CD4-positive, alpha-beta T cell (primary cell): ENCODE measurements at places on chromosomes 6 and 20.

- no peak overlapping the region for H3K4me3 ChIP-seq
- H3K4me1 ChIP-seq, result no peaks in the 10 kb centered on the region
- DNase-seq, result no peak
- no peak overlapping the region for H3K27ac ChIP-seq
- H3K27me3 ChIP-seq, result no peaks in the 10 kb centered on the region
These were observed 466.5 kb upstream of the RNF217 start for GRCh38 chr6:124495665-124496190.

- no peaks in the 10 kb centered on the region for H3K4me1 ChIP-seq
- H3K27me3 ChIP-seq, result no peaks in the 10 kb centered on the region
- H3K4me3 ChIP-seq, result no peak overlapping the region
These were observed 243.7 kb upstream of the CHD6 start for GRCh38 chr20:41861772-41862422.

- H3K4me3 ChIP-seq, result no peak overlapping the region
- H3K27me3 ChIP-seq, result no peaks in the 10 kb centered on the region
- H3K27ac ChIP-seq, result no peak overlapping the region
- no peaks in the 10 kb centered on the region for H3K36me3 ChIP-seq
These were observed 15.8 kb upstream of the PLCB1 start for GRCh38 chr20:8116067-8116811.

GRCh38 chr6:4017834-4018170 is 61.1 kb downstream of the FAM217A start:
- peak overlapping the region; percentile 96 for H3K27ac ChIP-seq
- no peak for DNase-seq
- no peaks in the 10 kb centered on the region for H3K27me3 ChIP-seq

GRCh38 chr6:84467296-84467695 is 239.9 kb upstream of the CEP162 start:
- no peaks in the 10 kb centered on the region for H3K4me1 ChIP-seq
- no peaks in the 10 kb centered on the region for H3K36me3 ChIP-seq
- no peak overlapping the region for H3K27ac ChIP-seq
- H3K27me3 ChIP-seq, result no peaks in the 10 kb centered on the region
- DNase-seq, result no peak

- no peaks in the 10 kb centered on the region for H3K27me3 ChIP-seq
- no peak overlapping the region for H3K27ac ChIP-seq
- H3K36me3 ChIP-seq, result no peaks in the 10 kb centered on the region
These were observed 469.1 kb upstream of the RUNX2 start for GRCh38 chr6:44858998-44859397.

DNA sequence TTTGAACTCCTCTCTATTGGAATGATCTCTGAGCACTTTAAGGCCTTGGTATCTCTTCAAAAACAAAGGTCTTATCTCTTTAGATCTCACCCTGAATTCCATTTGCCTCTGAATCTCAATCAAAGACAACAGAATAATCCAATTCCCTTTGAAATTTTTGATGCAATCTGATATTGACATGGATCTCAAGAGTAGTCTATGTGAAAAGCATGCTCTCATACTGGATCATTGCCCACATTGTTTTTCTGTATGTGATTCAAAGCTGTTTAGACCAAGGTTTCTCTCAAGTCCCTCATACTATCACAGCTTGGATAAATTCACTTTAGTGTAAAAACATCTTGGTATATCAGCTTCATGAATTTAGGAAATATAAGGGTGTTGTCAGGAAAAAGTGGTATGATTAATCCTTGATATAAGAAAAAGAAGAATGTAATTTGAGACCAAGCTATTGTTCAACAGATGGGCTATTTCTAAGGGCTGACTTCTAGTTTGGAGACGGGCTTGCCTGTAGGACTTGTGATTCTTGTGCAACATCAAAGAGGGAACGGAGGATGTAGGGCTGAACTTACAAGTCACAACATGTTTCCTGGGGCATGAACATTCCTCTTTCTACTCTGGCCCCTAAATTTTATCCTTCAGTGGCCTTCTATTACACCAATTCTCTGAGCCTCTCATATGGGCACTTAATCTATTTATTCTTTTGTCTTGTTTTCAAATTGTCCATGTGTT is 77.9 kb upstream of the CITED2 start:
- H3K4me1 ChIP-seq, result no peaks in the 10 kb centered on the region
- H3K27ac ChIP-seq, result no peak overlapping the region
- DNase-seq, result no peak
- H3K27me3 ChIP-seq, result no peaks in the 10 kb centered on the region
- no peaks in the 10 kb centered on the region for H3K36me3 ChIP-seq
- no peak overlapping the region for H3K4me3 ChIP-seq

GRCh38 chr20:54502179-54502578 is 26.8 kb downstream of the DOK5 start:
- H3K27me3 ChIP-seq, result no peaks in the 10 kb centered on the region
- no peak for DNase-seq
- H3K36me3 ChIP-seq, result no peaks in the 10 kb centered on the region
- no peak overlapping the region for H3K4me3 ChIP-seq

GRCh38 chr20:37530696-37531095 is 3.0 kb upstream of the BLCAP start:
- H3K27ac ChIP-seq, result no peak overlapping the region
- no peak for DNase-seq
- H3K4me1 ChIP-seq, result peaks cover 27% of the 10 kb centered on the region
- H3K27me3 ChIP-seq, result no peaks in the 10 kb centered on the region

- H3K4me1 ChIP-seq, result no peaks in the 10 kb centered on the region
- H3K4me3 ChIP-seq, result no peak overlapping the region
- no peaks in the 10 kb centered on the region for H3K27me3 ChIP-seq
- H3K27ac ChIP-seq, result no peak overlapping the region
- DNase-seq, result no peak
These were observed 77.0 kb downstream of the MMS22L start for GRCh38 chr6:97205966-97206365.

DNA sequence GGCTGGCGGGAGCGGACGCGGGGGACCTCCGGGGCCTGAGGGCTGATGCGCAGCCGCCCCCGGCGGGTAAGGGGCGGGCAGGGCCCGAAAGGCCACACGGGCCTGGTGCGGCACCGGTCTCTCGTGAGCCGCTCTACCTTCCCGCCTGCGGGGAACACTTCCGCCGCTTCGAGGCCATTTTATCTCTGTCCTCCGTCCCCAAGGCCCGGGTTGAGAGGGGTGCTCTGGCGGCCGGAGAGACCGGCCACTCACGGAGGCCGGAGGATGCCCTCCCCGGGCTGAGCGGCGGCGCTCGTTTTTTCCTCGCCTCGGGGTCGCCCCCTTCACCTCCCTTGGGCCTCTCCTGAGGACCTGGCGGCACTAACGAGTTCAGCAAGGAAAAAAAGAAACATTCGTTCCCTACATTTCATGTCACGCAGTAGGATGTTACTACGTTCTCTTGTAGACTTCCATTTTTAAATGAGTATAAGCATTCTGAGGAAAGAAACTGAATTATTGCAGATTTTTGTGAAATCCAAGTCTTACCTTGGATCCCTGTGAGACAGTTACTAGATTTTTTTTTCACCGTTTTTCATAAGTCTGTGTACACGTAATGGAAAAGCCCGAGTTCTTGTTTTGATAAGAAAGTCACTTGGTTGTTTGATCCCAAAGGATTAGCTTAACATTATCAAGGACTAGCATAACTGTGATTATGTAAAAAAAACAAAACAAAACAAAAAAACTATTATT is 575 bp downstream of the WTAP start:
- H3K27me3 ChIP-seq, result no peaks in the 10 kb centered on the region
- H3K4me1 ChIP-seq, result peaks cover 31% of the 10 kb centered on the region
- H3K36me3 ChIP-seq, result peaks cover 22% of the 10 kb centered on the region
- peak overlapping the region; percentile 82 for H3K4me3 ChIP-seq

- no peak overlapping the region for H3K4me3 ChIP-seq
- no peaks in the 10 kb centered on the region for H3K36me3 ChIP-seq
- no peak for DNase-seq
- H3K4me1 ChIP-seq, result no peaks in the 10 kb centered on the region
- H3K27ac ChIP-seq, result no peak overlapping the region
These were observed 13.3 kb upstream of the TDRD6 start for GRCh38 chr6:46674410-46674809.

DNA sequence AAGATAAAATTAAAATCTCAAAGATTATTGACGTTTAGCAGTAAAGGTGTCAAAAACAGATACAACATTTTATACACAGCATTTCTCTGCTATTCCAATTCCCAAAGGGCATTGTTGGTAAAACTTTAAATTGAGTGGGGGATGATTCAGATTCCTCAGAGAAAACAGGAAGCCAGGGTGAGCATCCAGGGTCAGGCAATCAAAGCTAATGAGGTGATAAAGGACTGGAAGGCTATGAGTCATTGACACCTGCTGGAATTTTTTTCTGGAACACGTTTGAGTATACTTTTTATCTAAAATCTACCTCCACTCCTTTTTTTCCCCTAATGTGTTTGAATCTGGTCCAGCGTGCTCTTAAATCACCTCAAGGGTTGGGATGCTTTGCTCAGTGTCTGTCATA is 52.2 kb downstream of the FKBP1C start:
- no peak overlapping the region for H3K4me3 ChIP-seq
- H3K36me3 ChIP-seq, result no peaks in the 10 kb centered on the region
- no peak for DNase-seq
- H3K27me3 ChIP-seq, result no peaks in the 10 kb centered on the region
- H3K27ac ChIP-seq, result no peak overlapping the region
- no peaks in the 10 kb centered on the region for H3K4me1 ChIP-seq

- DNase-seq, result no peak
- H3K36me3 ChIP-seq, result no peaks in the 10 kb centered on the region
- no peak overlapping the region for H3K4me3 ChIP-seq
- H3K27me3 ChIP-seq, result no peaks in the 10 kb centered on the region
These were observed 910.4 kb upstream of the CITED2 start for GRCh38 chr6:140284871-140285270.

DNA sequence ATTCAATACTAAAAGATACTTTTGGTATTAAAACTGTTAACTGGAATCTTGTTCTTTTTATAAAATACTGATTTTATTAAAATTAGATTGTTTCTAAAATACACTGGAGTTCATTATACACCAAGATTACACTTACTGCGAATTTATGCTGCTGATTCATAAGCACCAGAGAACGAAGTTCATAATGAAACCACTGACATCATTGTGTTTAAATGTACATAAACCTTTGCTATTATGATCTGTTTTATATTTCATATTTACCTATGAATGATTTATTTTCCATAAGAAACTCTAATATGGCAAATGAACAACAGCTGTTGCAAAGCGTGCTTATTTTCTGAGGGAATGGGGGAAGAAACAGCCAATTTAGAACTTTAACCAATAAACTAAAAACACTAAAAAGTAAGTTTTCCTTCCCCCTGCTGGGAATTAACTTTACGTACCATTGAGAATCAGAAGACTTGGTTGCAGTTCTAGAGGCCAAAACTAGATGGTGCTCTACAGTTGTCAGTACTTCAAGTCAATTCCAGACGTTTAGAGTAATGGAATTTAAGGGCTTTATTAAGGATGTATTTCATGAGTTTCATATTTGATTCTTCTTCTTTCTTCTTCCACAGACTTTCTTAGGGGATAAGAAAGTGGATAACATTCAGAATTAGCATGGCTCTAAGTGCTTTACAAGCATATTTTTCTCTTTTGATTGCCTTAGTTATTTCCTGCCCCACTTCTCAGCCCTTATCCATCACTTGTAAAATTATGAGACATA is 30.8 kb upstream of the COL19A1 start:
- no peak for DNase-seq
- peaks cover 11% of the 10 kb centered on the region for H3K27me3 ChIP-seq
- H3K4me1 ChIP-seq, result no peaks in the 10 kb centered on the region
- no peak overlapping the region for H3K27ac ChIP-seq
- H3K36me3 ChIP-seq, result no peaks in the 10 kb centered on the region

DNA sequence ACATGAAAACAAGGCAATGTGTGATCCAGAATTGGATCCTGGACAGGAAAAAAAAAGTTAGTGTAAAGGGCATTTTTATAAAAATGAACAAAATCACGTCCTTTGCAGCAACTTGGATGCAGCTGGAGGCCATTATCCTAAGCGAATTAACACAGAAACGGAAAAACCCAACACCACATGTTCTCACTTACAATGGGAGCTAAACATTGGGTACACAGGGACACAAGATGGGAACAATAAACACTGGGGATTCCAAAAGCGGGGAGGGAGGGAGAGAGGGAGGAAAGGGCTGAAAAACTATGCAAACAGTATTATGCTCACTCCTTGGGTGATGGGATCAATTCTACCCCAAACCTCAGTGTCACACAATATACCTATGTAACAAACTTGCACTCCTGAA is 91.4 kb upstream of the BTBD3 start:
- no peaks in the 10 kb centered on the region for H3K36me3 ChIP-seq
- DNase-seq, result no peak
- H3K4me1 ChIP-seq, result no peaks in the 10 kb centered on the region
- H3K27ac ChIP-seq, result no peak overlapping the region
- no peak overlapping the region for H3K4me3 ChIP-seq

GRCh38 chr6:125252891-125253290 is 48.9 kb downstream of the HDDC2 start:
- H3K36me3 ChIP-seq, result no peaks in the 10 kb centered on the region
- no peak overlapping the region for H3K4me3 ChIP-seq
- no peaks in the 10 kb centered on the region for H3K4me1 ChIP-seq
- no peak overlapping the region for H3K27ac ChIP-seq
- no peaks in the 10 kb centered on the region for H3K27me3 ChIP-seq
- DNase-seq, result no peak

DNA sequence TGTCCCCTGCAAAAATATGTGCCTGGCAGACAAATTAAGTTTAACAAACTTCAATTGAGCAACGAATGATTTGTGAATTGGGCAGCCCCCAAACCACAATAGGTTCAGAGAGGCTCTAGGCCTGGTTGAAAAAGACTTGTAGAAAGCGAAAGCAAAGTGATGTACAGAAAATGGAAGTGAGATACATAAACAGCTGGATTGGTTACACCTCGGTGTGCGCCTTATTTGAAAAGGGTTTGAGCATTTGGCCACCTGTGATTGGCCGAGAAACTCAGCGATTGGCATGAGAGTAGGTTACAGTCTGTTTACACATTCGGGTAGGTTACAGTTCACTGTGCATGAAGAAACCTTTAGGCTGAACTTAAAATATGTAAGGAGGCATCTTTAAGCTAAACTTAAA is 136.9 kb downstream of the CD83 start:
- DNase-seq, result no peak
- no peaks in the 10 kb centered on the region for H3K4me1 ChIP-seq
- H3K4me3 ChIP-seq, result no peak overlapping the region
- no peaks in the 10 kb centered on the region for H3K36me3 ChIP-seq

DNA sequence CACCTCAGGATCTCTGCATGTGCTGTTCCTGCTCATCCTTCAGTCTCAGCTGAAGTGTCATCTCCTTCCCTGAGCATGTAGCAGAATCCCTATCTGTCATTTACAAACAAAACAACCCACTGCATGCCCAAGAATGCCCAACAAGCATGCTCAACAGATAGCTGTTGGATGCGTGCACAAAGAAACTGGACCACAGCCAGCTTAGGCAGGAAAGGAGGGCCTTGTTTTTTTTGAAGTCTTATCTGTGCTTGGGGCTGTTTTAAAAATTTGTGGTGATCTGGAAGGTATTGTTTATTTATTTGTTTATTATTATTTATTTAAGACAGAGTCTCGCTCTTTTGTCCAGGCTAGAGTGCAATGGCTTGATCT is 18.5 kb upstream of the SLC16A10 start:
- no peaks in the 10 kb centered on the region for H3K4me1 ChIP-seq
- no peak overlapping the region for H3K27ac ChIP-seq
- no peaks in the 10 kb centered on the region for H3K36me3 ChIP-seq
- no peaks in the 10 kb centered on the region for H3K27me3 ChIP-seq
- H3K4me3 ChIP-seq, result no peak overlapping the region

GRCh38 chr20:49999329-49999728 is 16.5 kb downstream of the SNAI1 start:
- no peak overlapping the region for H3K27ac ChIP-seq
- no peak overlapping the region for H3K4me3 ChIP-seq
- H3K36me3 ChIP-seq, result no peaks in the 10 kb centered on the region
- DNase-seq, result no peak
- no peaks in the 10 kb centered on the region for H3K4me1 ChIP-seq
- H3K27me3 ChIP-seq, result no peaks in the 10 kb centered on the region
